ENCODE measurements at places on chromosomes 2 and 18.

DNA sequence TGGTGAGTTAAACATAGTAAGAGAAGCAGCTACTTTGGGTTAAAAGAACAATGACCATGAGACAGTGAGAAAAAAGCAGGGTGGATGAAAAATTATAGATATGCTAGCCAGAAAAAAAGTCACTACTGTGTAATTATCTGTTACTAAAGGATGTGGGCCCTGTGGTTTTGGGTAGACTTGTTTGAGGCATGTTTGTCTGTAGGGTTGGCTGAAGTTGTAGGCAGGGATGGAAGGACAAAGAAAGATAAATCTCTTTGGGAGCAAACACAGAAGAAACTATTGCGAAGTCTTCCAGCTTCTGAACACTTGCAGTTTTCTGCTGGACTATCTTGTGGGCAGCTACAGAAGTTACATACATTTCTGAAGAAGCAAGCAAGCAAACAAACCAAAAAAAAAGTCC, 28.2 kb downstream of the RND3 start:
- no peak for DNase-seq

GRCh38 chr2:142980246-142981068, 103.0 kb downstream of the KYNU start:
- DNase-seq = no peak

- no peak for DNase-seq
Observed at GRCh38 chr18:80253236-80253635, 5.9 kb upstream of the PARD6G start.

GRCh38 chr2:198692907-198693510, 764.7 kb downstream of the SATB2 start:
- DNase-seq = no peak

- DNase-seq = no peak
Observed at GRCh38 chr2:9699139-9700108, 68.6 kb upstream of the YWHAQ start.

DNA sequence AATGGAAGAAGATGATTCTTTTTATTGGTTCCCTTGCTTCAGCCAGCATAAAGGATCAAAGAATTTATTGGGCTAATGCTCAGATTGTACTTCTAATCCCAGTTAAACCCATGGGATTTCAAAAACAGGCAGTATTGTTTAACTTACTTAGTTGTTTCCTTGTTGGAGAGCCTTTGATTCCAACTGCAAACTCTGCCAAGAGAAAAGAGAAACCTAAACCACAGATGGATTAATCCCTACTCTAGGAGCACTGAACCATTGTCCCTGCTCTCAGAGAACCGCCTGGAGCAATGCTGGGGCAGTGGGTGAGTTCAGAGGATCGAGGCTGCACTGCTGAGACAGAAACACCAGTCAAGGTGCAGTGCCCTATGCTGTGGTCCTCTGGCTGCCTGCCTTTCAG, 44.9 kb upstream of the SIGLEC15 start:
- DNase-seq = no peak

DNA sequence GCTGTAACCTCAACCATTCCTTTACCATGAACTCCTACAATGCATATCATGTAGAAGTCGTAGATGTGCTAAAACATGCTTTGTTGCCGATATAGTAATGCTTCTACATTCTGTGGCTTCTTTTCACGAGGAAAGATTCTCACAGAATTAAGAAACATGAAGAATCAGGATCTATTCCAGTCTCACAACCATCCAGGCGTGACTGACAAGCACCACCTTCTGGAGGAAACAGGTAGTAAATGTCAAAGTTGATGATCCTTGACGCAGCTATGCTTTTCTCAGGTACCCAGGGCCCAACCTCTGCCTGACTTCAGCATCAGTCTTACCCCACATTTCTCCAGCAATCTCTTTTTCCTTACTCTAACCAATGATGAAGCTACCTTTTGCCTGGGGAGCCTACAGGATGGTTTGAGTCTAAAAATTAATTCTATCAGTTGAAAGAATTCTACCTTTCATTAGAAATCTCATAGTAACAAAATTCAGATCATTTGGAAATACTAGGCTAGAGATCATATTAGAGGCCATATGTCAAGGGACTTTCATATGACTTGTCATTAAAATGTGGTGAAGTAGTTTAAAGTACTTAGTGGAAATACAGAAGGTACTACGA, 123.3 kb upstream of the RND3 start:
- DNase-seq = no peak

DNA sequence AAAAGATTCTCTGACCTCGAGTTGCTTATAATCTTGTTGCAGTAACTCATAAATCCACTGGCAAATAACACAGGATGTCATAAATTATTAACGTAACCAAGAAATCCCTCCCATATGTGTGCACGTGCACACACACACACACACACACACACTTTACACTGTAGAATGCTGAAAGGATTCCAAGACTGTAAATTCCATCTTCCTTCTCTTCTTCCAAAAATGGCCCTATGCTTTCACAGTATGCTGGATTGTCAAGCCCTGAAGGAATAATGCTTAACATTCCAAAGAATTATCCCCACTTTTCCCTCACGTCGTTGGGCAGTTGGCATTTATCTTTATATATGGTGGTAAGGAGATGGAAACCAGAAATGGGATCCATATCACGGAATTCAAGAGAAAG, 117.5 kb upstream of the CRIM1 start:
- no peak for DNase-seq

DNA sequence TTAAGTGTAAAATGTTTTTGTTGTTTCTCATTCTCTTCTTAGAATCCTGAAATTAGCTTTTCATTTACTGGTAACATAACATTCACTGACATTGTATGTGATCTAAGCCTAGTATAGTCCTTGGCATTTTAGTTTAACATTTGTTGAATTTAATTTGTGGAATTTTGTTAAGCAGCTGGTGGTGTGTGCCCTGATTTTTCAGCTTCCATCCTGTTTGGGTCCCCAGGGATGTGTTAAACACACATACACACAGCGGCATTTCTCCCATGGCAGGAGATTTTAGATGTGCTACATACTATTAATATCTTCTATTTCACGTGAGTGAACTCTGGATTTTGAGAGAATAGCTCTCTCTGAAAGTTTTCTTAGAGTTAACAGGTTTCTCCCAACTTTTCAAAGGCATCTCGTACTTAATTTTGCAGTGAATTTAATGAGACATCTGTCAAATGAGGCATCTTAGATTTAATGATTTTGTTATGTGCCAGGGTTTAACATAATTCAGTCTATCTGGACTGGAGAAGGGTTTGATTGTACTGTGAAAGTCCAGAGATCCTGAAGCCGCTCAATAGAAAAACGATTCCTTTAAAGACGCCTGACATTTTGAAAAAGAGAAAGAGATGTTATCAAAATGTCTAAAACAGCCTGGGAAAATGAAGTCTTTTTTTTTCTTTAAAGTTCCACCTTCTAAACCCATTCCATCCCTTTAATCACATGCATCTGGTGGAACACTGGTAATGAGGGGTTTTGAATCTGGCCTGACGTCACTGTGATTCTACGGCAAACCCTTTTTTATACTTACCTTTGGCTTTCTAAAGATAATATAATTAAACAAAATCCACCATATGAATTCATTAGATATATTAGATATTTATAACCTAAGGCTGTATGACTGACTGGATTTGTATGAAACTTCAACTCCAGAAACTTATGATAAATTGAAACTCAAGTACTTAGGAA, 6.8 kb downstream of the PHLPP1 start:
- DNase-seq = no peak

DNA sequence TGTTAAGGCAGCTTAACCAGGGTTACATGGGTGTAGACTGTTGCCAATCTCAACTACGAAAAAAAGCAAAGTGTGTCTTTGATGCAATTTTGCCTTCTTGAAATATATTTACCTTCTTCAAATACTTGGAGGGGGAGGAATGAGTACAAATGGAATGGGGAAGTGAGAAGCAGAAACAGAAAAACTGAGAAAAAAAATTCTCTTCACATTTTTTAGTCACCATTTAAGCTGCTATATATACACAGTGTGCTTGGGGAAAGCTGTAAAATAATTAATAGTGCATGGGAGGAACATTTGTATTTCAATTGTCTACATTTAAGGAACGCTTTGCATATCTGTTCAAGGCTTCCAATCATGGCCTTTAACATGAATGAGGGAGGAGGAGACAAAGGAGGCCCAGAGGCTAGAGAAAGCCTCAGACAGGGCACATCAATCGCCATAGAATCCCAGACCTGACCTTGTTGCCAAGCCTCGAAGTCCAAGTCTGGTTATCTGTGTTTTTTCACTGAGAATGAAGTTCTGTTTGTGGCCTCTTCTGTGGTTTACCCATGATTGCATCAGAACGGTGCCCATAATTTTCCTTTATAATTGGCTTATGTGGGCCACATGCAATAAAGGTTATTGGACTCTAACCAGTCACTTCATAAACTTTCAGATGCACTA, 158.6 kb downstream of the PIK3C3 start:
- no peak for DNase-seq

- no peak for DNase-seq
Observed at GRCh38 chr18:59055345-59056032, 84.2 kb upstream of the SEC11C start.

GRCh38 chr2:144586476-144586875, 66.6 kb upstream of the ZEB2 start:
- DNase-seq = no peak

- no peak for DNase-seq
Observed at GRCh38 chr2:48529194-48529593, 760 bp upstream of the STON1 start.

DNA sequence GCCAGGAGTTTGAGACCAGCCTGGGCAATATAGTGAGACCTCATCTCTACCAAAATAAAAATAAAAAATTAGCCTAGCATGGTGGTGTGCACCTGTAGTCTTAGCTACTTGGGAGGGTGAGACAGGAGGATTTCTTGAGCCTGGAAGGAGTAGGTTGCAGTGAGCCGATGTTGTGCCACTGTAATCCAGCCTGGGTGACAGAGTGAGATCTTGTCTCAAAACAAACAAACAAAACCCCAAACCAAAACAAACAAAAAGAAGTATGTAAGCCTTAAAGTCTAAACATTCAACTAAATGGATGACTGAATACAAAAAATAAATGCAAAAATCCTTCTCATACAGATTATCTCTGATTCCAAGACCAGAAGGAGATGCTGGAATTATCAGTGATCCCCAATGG, 58.6 kb downstream of the RAB31 start:
- DNase-seq = no peak

- no peak for DNase-seq
Observed at GRCh38 chr2:57516698-57517340, 529.8 kb upstream of the VRK2 start.

- DNase-seq = no peak
Observed at GRCh38 chr2:54613794-54614257, 109.6 kb upstream of the EML6 start.

DNA sequence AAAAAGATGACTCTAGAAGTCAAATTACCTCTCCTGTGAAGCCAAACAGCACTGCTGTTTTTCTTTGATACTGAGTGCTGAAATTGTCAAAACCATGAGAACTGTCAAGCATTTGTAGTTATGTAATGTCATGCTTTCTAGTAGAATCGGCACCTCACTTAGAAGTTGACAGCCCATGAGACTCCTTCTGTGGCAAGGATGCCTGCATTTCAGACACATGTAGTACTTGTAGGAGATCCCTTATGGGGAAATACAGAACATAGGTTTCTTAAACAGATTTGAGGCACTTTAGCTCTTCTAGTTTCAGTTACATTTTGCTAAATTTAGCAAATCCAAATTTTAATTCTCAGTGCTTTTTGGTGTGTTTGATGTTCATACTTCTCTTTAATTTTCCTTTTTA, 15.7 kb downstream of the ZNF407 start:
- DNase-seq = no peak

- no peak for DNase-seq
Observed at GRCh38 chr2:186716004-186716403, 22.1 kb downstream of the FAM171B start.

GRCh38 chr2:166067229-166067628, 60.6 kb downstream of the SCN1A start:
- DNase-seq = no peak

GRCh38 chr2:28633746-28634145, 117.9 kb upstream of the PPP1CB start:
- DNase-seq = no peak

DNA sequence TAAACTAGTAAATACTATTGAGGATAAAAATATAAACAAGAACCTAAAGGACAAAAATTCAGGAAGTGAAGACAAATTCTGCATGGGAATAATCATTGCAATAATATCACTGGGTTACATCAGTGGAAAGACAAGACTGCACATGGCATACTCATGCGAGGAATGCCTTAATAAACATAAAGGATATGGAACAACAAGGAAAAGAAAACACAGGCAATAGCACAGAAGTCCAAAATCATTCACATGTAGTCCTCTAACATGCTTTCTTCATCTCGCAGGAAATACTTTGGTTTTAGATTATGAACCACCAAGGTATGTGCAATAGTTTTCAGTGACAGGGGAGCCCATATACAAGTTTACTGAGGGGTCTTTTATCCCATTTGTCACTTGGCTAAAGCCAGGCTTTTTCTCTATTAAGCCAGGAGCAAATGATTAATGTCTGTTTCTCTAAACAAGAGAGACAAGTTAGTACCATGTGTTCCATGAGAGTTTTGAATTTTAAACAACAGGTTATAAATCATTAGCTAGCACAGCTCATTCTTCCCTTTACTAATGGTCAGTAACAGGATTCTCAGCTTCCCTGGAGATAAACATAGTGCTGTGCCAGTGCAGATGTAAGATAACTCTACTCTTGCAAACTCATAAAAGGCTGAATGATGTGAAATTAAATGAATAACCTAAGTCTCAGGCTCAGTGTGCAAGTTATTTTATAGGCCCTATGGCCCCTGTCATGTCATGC, 353.6 kb upstream of the FSIP2 start:
- no peak for DNase-seq

GRCh38 chr2:176748662-176749061, 463.9 kb upstream of the HNRNPA3 start:
- DNase-seq = no peak

GRCh38 chr2:18161681-18162080, 283.2 kb downstream of the KCNS3 start:
- DNase-seq = no peak

GRCh38 chr2:204019572-204020501, 83.3 kb downstream of the ICOS start:
- DNase-seq = no peak

DNA sequence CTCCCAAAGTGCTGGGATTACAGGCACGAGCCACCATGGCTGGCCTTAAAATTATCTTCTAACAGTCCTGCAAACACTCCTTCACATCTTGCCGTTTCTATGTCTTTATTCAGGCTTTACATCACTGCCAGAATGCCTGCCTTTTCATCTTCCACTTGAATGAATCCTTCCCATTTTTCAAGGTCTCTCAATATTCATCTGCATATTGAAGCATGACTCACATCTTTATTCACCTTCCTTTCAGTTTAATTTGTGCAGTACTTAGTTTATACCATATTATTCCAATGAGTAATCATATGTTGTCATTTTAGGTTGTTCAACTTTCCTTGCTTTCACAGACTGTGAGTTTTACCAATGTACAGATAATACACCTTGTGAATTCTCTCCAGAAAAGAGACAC, 510.1 kb upstream of the PIK3C3 start:
- DNase-seq = no peak

DNA sequence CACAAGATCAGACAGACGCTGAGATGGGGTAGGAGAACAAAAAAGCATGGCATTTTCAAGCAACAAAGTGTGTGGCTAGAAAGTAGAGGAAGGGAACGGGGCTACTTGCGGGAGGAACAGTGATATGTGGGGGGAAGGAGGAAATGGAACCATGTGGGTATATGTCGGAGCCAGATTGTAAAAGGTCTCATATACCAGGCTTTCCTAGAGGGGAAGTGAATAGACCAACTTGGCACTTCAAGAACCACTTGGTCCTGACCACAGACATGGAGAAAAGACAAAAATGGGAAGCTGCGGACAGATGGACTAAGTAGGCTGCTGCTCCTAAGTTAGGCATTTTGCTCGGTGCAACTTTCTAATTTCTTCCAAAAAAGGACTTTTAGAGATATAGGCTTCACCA, 196.0 kb downstream of the DCC start:
- no peak for DNase-seq
